ENCODE measurements at places on chromosomes 2 and 18. TPM values are rescaled to one million over a fixed set of nuclear protein-coding genes. Genes with fewer than 3 reads are reported as not detected.

The LINC00305 gene
- not detected for total RNA-seq

The SS18 gene
- total RNA-seq: 69.9 TPM

The STPG4 gene
- total RNA-seq: not detected

The SH2D6 gene
- total RNA-seq: not detected

The GAREM1 gene
- 21.2 TPM for total RNA-seq

The DNER gene
- 1.3 TPM for total RNA-seq

The ASXL3 gene
- total RNA-seq: 1.5 TPM

The AGXT gene
- total RNA-seq: 0.32 TPM

The NDUFB3 gene
- total RNA-seq: 83.2 TPM

- no peak for DNase-seq
Measured at GRCh38 chr18:28176948-28177827, at the start of gene CDH2. TSS of gene CDH2 (minus strand) at chr18:28177130. CDS start at chr18:28177022, 108 bp downstream.

- DNase-seq: no peak
Measured at GRCh38 chr2:217666338-217666737, 336.5 kb downstream of the TNS1 start.

DNA sequence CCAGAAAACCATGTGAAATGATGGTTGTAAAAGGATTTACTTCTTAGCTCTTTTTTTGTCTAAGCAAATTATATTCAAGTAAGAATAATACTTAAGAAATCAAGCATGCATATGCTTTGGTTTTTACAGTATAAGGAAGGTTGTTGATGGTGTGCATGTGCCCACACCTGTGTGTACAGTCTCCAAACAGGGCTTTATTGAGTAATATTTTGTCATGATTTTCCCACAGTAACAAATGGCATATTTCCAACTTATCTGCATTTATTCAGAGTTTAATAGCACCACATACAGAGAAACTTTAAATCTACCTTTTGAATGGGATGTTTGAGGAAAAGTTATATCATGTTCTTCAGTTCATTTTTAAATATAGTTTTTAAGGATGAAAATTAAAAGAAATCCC, 76.5 kb upstream of the DSG1 start:
- DNase-seq: no peak

DNA sequence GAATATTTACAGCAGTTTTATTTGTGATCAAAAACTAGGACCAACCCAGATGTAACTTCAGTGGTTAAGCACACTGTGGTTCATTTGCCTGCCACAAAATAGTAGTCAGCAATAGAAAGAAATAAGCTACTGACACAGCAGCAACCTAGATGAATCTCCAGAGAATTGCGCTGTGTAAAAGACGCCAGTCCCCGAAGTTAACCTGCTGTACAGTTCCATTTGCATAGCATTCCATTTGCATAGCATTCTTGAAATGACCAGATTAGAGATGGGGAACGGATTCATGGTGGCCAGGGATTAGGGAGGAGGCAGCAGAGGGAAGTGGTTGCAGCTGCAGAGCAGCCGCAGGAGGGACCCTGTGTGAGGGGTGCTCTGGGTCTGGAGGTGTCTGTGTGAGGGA, 39.3 kb upstream of the NFATC1 start:
- no peak for DNase-seq

DNA sequence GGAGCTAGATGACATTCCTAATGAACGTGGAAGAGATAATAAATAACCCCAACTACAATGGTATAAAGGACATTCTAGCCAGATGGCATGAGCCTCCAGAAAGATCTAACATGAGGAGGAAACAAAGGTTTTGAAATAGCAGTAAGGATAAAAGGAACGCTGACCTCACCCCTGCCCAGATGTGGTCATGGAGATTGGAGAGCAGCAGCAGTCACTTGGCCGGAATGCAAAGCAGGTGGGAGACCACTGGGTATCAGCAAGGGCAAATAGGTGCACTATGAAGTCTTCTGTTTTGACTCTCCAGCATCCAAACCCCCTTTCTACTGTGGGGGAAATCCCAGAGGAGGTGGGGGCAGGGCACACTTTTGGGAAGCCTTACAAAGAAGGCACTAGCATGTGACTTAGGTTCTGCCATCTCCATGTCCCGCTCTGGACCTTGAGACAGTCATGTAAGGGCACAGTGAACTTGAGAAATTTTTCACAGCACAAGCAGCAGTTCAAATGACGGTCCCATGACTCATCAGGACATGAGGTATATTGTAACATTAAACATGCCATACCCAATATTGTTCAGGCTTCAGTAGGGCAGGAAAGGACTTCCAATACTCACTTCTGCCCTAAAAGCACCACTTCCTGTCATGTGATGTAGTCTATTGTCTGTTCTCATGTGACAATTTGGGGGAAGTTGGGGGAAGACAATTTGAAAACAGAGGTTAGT, 55.2 kb downstream of the METTL4 start:
- no peak for DNase-seq

- no peak for DNase-seq
Measured at GRCh38 chr2:217399291-217399690, 539.4 kb upstream of the TNP1 start.

DNA sequence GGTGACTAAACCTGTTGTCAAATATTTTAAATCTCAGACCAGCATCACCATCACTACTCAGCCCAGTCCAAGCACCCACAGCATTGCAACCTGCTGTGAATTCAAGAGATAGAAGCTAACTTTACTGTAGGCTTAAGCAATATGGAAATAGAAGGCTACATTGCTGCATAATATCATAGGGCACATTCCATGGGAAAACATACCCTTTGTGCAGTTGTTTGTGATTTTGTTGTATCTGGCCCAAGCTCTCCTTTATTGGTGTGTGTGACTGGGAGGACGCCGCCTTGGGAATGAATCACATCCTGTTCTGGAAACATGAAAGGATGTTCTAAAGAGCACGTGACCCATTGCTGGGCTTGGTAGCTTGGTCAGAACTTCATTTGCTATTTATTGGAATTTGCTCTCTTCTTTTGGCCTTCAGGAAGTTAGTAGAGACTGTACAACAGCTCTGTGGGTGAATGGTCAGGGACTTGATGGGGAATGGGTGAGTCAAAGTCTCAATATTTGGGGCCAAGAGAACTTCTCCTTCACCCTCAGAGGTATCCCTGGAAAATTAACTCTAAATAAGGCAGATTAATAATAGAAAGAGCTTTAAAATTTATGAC, 106.8 kb upstream of the SERPINE2 start:
- no peak for DNase-seq

DNA sequence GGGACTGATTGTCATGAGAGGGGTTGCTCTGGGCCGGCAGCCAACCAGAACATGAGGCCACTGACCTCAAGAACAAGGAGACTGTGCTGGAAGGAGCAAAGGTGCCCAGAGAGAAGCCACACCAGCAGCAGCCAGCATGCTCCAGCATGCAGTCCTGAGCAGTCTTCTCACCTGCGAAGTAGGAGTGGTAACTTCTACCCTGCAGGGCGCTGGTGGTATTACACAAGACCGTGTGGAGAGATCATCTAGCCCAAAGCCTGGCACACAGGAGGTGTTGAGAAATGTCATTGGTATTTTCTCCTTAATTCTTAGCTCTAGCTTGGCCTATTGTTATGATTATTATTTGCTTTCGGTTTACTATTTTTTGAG, 132.7 kb downstream of the TSN start:
- no peak for DNase-seq

GRCh38 chr2:204730603-204731002, 185.3 kb downstream of the PARD3B start:
- DNase-seq: no peak

DNA sequence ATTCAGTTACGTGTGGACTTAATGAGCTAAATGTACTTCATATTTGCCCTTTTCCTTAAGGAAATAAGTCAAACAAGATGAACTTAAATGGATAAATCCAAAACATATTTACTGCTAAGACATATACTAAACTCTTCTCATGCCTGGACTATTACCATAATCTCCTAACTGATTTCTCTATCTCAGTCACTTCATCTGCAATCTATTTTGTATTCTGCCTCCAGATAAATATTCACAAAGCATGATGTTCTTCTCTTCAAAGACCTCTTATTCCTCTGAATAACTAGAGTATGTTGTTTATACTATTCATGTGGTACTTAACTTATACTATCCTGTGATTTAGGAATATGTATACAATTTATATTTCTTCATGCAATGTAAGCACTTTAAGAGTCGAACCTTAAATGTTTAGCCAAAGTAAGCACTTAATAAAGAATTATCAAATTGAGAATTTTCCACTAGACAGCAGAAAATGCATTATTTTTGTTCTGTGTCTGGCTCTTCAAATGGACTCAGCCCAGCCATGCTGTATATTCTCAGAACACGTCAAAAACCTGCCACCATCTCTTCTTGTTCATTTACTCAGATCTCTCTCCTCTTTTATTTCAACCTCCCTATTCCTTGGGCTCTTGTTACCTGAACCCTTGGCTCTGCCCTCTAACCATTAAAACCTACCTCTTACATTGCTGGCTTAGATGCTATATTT, 79.9 kb upstream of the ARHGAP28 start:
- no peak for DNase-seq

- DNase-seq: no peak
Measured at GRCh38 chr18:26516964-26517363, 31.4 kb downstream of the KCTD1 start.

DNA sequence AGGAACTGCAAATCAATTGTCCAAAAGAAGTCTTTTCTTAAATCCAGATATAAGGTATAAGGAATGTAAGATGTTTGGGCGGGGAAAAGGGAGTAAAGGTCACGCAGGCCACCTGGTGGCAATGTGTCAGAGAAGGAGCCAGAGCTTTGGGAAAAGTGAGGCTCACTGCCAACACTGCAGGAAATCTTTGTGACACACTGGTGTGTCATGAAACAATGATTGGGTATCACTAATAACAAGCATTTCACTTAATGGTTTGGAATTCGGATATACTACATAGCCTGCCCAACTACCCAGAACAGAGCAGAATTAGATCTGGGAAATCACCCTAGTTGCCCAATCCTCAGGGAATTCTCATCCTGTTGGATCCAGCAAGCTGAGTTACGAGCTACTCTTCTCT, 61.0 kb downstream of the RBMS1 start:
- DNase-seq: no peak

DNA sequence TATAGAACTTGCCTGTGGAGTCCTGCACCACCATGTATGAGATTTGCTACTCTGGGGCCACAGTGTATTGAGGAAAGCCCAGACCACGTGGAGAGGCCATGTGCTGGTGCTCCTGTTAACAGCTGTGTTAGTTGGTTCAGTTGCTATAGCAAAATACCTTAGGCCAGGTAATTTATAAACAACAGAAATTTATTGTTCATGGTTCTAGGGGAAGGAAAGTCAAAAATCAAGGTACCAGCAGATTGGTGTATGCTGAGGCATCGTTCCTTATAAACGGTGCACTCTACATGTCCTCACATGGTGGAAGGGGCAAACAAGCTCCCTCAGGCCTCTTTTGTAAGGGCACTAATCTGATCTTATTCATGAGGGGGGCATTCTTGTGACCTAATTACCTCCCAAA, 272.3 kb upstream of the FBXO11 start:
- no peak for DNase-seq

DNA sequence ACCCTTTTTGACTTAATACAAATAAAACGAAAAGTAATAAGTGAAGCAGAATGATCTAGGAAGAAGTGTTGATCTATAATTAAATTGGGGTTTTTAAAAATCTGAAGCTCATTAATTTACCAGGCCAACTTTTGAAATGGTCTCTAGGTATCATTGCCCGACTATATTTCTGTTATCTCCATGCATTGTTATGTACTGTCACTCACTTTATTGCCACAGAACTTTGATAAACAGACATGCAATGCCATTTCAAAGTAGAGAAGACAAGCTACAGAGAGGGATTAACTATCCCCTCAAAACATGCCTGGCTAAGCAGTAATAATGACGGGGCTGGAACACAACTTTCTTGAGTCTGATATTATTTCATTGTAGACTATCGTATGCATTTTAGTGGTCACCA, 147.6 kb upstream of the ITGA4 start:
- DNase-seq: no peak

GRCh38 chr2:6967301-6967700, 50.1 kb downstream of the RNF144A start:
- no peak for DNase-seq

- no peak for DNase-seq
Measured at GRCh38 chr2:12960671-12961070, 243.9 kb downstream of the TRIB2 start.

DNA sequence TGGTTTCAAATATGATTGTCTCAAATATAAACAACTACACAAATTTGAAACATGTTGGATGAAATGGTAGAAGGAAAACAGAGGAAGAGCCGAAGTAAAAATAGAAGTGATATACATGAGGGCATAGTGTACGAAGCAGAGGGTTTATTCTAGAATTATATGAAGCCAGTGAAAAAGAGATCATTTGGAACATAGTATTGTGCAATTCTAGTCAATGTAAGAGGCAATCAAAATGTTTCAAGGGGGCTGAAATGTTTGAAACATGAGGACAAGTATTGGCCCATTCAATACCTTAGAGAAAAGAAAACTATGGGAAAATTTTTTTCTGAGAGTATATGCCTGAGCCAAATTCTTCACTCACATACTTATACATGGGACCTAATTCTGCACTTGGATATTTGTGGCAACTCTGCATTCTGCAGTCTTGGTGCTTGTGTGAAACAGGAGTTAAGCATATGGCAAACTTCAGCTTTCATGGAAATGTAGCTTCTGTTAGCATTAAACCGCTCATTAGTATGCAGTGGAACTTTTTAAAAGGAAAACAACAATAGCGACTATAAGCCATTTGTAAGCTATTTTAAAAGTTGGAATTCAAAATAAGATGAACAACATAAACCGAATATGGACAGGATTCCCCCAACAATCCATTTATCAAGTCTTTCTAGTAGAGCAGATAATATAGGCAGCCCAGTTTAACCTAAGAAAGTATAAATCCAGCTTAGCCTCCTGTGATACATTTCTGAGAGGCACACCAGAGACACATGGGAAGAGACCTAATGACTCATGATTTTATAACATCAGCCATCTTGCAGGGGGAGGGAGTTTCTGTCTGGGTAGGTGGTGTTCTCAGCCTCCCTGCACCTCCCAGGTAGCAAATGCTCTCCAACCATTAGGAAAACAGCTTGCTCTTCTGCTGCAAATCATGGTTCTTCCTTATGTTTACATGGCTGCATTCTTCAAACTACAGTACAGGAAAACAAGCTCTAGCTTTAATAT, 197.8 kb downstream of the PAX3 start:
- DNase-seq: no peak

- no peak for DNase-seq
Measured at GRCh38 chr18:34576622-34577021, 133.5 kb upstream of the DTNA start.

DNA sequence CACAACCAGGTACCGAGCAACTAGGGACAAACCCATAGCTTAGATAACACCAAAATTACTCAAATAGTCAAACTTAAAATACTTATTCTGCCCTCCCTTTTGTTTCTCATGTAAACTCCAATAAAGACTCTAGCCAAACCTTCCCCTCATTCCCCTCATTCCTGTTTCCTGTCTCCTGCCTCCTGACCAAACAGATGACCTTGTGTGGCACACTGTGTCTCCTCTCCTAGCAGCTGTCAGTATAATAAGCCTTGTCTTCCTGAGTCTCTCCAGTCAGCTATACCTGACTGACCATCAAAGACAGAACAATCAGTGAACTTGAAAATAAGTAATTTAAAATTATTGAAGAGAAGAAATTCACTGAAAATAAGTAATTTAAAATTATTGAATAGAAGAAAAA, 14.3 kb downstream of the SULT1C4 start:
- DNase-seq: no peak
